Hepatic stellate cell (primary cell): ENCODE measurements at places on chromosomes 2 and 18.

DNA sequence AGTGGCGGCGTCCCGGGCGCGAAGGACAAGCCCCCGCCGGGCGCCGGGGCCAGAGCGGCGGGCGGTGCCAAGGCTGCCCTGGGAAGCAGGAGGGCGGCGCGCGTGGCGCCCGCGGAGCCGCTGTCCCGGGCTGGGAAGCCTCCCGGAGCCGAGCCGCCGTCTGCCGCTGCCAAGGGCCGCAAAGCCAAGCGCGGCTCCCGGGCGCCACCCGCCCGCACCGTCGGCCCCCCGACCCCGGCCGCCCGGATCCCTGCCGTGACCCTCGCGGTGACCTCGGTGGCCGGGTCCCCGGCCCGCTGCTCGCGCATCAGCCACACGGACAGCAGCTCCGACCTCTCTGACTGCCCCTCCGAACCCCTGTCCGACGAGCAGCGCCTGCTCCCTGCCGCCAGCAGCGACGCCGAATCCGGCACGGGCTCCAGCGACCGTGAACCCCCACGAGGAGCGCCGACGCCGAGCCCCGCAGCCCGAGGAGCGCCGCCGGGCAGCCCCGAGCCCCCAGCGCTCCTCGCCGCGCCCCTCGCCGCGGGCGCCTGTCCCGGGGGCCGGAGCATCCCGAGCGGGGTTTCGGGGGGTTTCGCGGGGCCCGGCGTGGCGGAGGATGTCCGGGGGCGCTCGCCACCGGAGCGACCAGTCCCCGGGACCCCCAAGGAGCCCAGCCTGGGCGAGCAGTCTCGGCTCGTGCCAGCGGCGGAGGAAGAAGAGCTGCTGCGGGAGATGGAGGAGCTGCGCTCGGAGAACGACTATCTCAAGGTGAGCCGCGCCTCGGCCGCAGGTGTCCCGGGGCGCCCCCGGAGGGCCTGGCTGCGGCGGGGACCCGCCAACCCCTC, 820 bp downstream of the MTCL1 start:
- peak; percentile 39 for DNase-seq

GRCh38 chr18:40035966-40036365, 1919.1 kb upstream of the PIK3C3 start:
- no peak for DNase-seq

DNA sequence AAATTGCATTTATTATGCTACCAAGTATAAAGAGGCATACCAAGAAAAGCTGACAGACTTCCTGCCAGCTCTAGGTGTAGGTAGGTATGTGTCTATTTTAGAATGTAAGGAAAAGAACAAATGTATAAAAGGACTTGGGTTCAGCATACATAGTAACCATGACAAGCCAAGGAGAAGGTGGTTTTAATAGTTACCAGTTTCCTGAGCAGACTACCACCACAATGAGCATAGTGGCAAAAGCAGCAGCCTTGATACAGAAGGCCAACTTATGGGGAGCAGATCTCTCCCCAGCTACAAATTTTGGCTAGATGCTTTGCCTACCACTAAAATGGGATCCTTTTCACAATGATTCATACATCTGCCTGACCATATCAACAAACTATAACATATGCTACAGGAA, 34.5 kb downstream of the METTL8 start:
- no peak for DNase-seq

- no peak for DNase-seq
Observed at GRCh38 chr2:205366336-205367060, 315.8 kb upstream of the NRP2 start.

DNA sequence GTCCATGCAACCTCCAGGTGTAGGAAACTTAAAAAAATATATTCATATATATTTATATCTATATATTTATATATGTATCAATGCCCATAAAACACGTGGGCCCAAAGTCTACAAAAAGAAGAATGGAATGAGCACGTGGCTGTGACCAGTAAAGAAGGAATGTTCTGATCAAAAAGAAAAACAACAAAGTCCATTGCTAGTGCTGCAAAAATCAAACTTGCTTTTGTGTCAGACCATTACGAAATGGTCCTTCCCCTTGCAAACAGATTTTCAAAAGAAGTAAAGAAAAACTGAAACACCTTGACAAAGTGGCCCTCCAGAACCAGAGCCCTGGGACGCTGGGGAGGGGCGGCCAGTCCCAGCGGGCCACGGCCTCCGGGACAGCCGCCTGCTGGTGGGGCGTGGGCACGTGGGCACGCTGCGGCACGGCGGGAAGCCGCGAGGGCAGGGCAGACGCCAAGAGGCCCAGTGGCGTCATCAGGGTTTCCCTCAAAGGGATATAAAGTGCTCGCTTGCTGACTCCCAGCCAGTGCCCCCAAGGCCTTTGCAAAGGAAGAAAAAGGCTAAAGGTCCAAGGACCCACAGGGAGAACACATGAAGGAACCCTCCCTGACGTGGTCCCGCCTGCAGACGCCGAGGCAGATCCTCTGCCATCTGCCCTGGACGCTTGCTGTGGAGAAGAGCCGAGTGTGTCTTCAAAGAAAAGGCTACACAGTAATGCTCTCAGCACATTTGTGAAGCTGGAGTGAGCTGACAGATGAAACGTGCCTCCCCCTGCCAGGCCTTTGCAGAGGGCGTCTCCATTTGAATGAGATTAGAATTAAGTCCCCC, 201.8 kb downstream of the TWIST2 start:
- peak; percentile 44 for DNase-seq

GRCh38 chr2:104845552-104845931, 8.4 kb upstream of the POU3F3 start:
- no peak for DNase-seq

GRCh38 chr2:138441916-138442315, 59.7 kb upstream of the SPOPL start:
- DNase-seq: no peak

DNA sequence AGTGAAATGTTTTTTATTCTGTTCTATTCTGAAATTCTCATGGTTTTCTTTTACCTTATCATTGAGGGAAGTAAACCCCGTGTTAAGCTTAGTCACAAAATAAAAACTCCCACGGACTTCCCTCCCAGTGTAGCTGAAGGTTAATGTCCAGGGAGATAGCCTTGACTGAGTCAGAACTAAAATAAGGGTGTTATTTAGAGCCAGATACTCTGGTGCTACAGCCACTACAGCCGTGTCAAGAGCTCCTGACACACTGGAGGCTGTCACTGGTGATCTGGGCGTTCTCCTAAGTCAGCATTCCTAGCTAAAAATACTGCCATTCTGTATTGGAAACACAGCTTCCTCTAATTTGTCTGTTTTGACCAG, 82.0 kb upstream of the RANBP2 start:
- DNase-seq: peak; percentile 83

GRCh38 chr2:68237404-68237803, 14.9 kb downstream of the PPP3R1 start:
- no peak for DNase-seq

DNA sequence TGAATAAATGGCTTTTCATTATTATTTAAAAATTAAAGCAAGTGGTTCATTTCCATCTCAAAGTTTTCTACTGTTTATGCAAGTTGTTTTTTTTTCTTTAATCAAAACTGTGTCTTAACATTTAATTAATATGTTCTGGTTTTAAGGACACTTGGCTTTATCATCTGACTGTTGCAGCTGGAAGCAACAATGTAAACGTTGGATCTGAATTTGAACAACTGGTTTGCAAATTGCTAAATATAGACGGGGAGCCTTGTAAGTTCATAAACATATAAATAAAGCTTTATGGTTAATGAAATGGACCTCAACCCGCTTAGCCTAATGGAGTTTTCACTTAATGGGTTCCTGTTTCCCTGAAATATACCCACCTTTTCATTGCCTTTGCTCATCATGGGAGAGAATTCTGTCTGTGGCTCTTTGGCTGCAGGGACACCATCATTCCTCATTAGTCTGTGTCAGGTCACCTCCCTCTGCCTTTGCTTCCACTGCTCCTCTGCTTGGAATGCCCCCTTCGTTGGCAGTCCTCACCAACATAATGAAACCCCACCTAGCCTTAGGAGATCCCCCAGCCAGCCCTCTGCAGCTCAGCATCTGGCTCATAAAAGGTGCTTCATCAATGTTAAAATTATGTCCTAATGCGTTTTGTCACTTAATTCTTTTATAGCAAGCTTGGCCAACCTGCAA, 44.2 kb upstream of the DYNC2LI1 start:
- no peak for DNase-seq

DNA sequence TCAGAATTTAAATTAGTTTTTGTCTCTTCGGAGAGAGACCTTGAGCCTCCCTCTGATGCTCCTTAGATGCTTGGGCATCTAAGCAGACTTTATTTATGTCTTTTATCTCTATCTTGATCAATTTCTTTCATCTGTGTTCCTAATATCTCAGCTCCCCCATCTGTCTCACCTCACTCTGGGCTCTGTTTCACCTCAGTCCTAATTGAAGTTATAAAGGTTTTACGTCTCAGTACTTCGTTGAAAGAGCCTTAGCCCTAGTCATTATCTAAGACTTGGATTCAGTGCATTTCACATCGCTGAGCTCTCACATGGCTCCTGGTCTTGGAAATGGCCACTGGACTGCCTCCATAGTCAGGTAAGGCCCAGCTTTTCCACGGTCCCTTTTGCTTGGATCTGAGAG, 13.8 kb upstream of the CTLA4 start:
- DNase-seq: no peak

- DNase-seq: no peak
Observed at GRCh38 chr2:2877427-2877826, 500.2 kb downstream of the EIPR1 start.

DNA sequence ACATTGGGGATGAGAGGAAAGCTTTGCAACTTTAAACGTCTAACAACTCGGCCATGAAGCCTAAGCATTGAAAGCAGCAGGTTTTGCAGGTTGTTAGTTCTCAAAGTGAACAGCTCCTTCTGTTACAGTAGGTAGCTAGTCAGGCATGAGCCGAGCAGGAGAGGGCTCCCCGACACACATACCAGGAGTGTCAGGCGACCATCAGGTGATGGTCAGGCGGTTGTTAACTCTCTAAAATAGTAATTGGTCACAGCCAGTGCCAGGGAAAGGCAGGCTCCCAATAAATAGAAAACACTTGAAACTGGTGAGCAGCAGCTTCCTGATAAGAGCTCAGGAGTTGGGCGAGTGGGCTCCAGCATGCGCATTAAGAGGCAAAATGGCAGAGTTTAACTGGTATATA, 53.5 kb upstream of the DAPL1 start:
- no peak for DNase-seq

DNA sequence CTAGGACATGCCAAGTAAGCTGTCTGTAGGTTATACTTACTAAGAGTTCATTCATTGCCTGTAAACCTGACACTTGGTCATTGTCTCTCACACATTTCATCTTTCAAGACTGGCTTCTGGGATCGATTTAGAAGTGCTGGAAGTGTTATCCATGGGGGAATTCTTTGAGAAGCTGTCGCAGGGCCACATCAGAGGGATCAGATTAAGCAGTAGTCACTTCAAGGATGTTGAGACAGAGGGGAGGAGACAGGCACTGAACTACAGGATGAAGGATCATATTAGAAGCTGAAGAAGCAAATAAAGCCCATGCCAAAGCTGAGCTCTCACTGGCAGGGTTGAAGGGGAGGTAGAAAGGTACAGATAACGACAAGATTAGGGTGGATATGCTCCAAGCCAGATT, 49.0 kb downstream of the CDK15 start:
- DNase-seq: no peak

- DNase-seq: no peak
Observed at GRCh38 chr2:109433926-109434325, 179.8 kb downstream of the SEPTIN10 start.

DNA sequence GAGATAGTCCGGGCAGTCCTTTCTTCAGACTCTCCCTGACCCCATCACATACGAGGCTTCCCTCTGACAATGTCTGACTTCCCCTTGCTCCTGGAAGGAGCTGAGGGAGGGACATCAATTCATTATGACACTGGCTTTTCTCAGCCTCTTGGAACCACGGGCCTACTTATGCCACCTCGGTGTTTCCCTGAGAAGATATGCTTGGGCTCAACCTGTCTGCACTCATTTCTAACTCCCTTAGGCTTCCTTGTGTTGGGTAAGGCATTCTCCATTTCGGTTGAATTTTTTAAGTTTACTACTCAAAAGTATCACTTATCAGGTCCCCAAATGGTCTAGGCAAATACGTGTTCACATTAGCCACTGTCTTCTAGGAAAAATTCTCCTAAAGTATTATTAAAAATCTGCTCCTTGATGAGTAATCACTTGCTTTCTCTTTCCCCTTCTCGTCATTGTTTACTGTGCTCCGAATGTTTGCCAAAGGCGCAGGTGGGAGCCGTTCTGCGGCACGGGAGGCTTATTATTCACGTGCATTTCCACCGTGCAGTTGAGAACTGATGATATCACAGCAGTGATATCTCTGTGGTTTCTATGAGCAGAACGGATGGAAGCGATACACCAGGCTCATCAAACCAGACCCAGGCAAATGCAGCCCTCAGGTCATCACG, 33.1 kb downstream of the ARL4C start:
- DNase-seq: no peak

DNA sequence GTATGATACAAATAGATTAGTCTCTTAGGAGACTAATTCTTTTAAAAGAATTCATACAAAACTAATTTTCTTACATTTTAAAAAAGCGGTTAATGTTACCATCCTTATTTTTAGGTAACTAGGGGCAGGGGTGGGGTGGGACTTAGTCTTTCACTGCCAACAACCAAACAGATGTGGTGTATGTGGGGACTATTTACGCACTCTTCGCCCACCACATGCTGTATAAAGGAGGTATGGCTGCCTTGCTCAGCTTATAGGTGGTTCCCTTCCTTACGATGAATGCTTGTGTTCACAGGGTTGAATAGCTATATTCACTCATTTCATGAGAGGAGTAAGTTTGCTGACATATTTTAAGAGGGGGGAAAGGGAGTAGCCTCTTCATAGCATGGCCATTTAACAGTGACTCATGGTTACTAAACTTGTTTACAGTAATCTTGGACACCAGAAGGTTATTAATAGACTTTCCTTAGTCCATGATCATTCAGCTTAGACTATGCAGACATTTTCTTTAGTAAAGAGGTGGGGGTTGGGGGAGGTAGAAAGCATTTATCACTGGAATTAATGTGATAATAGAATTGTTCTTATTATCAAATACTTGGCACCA, 61.8 kb downstream of the CAB39 start:
- DNase-seq: peak; percentile 69

DNA sequence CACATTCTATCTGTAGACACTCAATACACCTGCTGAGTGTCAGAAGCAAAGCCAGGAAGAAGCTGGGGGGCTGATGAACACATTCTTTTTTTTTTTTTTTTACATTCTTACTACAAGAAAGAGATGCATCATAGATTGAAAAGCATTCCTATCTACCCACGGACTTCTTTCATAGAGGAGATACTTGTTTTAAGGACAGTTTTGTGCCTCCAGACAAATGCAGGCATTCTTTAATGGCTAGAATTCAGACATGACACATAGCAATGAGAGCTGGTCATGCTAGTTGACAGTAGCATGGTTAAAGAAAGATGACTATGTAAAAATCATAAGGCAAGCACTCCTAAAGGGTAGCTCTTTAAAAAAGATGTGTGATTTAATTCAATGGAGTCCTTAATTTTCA, 110.2 kb downstream of the EPHA4 start:
- no peak for DNase-seq

- no peak for DNase-seq
Observed at GRCh38 chr18:47604021-47604420, 326.4 kb downstream of the SMAD2 start.

GRCh38 chr2:126220331-126220730, 435.6 kb upstream of the GYPC start:
- DNase-seq: peak; percentile 55

- no peak for DNase-seq
Observed at GRCh38 chr2:41879235-41879916, 168.4 kb upstream of the PKDCC start.

- no peak for DNase-seq
Observed at GRCh38 chr2:60586081-60586480, 32.6 kb upstream of the BCL11A start.
